ENCODE measurements at places on chromosomes 4 and X. TPM values are rescaled to one million over a fixed set of nuclear protein-coding genes. Genes with fewer than 3 reads are reported as not detected.

The IGFBP7 gene
- 834 TPM for total RNA-seq

The MAOB gene
- total RNA-seq: 23.2 TPM

The ARMCX6 gene
- total RNA-seq: 12.8 TPM

The FREM3 gene
- total RNA-seq: not detected

DNA sequence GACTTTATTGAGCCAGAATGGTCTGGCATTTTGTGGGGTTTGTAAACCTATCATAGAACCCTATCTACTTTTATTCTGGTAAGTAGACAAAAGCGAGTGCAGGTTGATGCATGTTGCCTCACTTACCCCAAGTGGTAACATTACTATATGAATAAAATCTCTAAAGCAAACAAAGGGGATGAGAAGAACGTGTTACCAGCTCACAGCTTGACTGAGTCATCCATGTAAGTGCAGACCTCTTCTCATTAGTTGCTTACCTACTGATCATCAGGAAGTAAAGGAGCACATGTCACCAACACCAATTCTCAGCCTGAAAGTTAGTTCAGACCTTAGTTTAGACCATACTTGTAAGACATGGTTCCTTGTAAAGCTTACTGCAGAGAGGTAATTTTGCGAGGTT is 1328.3 kb downstream of the C4orf33 start:
- DNase-seq: no peak
- H3K27ac ChIP-seq: no peak overlapping the region
- H3K4me1 ChIP-seq: no peaks in the 10 kb centered on the region
- no peak overlapping the region for H3K4me3 ChIP-seq
- H3K36me3 ChIP-seq: no peaks in the 10 kb centered on the region

Measured in sigmoid colon (tissue), 7 donors.